ENCODE measurements at places on chromosomes 2 and 18.

DNA sequence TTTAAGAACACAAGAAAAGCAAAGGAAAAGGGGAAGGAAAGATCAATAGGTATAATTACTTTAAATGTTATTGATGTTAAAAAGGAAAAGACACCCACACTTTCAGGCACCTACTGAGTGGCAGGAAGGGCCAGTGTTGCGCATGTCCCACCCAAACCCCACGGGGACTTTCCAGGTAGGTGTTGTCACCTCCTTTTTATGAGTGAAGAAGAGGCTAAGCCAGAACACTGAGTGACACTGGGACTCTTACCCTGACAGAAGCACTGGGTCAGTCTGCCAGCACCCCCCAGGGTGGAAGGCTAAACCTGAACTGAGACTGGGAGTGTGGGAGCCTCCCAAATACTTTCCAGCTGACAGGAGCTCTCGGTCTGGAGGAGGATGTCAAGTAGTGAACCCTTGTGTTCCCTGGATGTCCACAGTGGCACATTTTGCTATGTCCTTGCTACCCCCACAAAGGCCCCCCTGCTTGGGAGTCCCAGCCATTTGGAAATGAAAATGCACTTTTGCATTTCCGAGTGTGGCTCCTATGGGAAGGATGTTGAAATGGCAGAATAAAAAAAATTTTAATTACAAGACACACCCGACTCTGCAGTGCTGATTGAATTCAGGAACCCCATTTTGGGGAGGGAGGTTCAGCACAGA, 90.9 kb upstream of the SMAD2 start:
- DNase-seq, result no peak

- DNase-seq, result no peak
These were observed 1752.9 kb upstream of the CELF4 start for GRCh38 chr18:39318462-39318861.

GRCh38 chr18:13227910-13228309, 9.3 kb downstream of the LDLRAD4 start:
- no peak for DNase-seq

GRCh38 chr18:56121669-56122068, 516.7 kb downstream of the TXNL1 start:
- DNase-seq, result no peak

- DNase-seq, result no peak
These were observed 193.5 kb downstream of the SS18 start for GRCh38 chr18:25896956-25897355.

DNA sequence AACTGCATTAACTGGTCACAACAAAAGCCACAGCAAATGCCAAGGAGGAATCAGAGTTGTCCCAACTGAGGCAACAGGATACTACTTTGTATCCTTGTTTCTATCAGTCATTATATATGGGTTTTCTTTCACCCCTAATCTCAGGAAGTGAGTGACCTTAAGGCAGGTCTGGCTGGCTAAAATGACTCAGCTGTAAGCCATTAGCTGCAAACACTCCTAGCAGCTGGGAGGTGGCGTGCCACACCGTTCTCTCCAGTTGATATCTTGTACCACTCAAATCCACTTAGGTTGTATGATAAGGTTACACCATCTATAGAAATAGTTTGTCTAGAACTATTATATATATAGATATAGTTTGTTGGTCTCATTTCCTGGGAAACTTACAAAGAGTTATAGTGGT, 171.1 kb upstream of the MC4R start:
- no peak for DNase-seq

GRCh38 chr18:58784601-58785137, 80.0 kb upstream of the ZNF532 start:
- DNase-seq, result no peak

- no peak for DNase-seq
These were observed 184.8 kb downstream of the LNPK start for GRCh38 chr2:175817221-175817620.

- DNase-seq, result no peak
These were observed 46.5 kb upstream of the KCNE4 start for GRCh38 chr2:223005496-223005895.

DNA sequence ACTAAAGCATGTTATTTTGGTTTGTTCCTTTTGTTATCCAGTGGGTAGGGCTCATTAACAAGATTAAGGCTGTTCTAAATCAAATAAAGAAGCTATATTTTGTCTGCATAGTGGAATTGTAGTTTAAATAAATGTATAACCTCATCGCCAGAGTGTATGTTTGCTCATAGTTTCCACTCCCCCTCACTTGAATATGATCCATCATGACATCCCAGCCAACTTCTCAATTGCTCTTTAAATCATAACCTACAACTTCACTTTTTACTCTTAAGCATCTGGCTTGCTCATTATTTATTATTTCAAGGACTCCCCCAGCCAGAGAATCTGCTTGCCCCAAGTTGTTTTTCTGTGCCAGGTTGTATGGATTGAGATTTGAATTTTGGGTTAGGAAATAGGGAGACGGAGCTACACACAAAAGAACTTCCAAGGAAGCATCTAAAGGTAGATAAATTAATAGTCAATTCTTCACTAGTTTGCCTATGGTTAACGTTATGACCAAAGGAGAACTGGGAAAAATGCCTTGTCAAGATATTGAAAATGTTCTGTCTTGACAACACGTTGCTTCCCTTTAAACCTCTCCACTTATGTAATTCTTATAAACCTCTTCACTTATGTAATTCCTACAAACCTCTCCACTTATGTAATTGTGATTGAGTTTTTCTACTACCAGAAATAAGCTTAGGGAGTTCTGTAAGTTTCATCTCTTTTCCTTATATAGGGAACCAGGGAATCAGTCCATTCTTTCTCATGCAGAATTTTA, 55.4 kb upstream of the UPP2 start:
- no peak for DNase-seq

- DNase-seq, result no peak
These were observed 73.8 kb downstream of the HRH4 start for GRCh38 chr18:24534271-24534670.

DNA sequence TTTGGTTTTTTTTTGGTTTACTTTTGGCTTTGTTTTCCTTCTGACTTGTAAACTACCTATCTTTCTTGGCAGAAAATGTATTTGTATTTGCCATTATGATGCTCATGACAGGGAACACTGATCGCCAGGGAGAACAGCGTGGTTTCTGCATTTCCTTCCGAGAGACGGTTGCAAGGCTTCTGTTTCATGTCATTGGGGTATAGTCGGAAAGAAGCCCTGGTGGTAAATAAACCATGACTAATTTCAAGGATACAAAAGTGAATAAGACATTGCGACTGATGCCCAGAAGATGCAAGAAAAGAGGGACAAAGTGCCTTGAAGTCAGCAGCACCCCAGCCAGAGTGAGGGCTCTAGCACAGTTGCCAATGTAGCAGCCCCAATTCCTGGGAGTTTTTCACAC, 4.2 kb upstream of the CAPN14 start:
- DNase-seq, result no peak

DNA sequence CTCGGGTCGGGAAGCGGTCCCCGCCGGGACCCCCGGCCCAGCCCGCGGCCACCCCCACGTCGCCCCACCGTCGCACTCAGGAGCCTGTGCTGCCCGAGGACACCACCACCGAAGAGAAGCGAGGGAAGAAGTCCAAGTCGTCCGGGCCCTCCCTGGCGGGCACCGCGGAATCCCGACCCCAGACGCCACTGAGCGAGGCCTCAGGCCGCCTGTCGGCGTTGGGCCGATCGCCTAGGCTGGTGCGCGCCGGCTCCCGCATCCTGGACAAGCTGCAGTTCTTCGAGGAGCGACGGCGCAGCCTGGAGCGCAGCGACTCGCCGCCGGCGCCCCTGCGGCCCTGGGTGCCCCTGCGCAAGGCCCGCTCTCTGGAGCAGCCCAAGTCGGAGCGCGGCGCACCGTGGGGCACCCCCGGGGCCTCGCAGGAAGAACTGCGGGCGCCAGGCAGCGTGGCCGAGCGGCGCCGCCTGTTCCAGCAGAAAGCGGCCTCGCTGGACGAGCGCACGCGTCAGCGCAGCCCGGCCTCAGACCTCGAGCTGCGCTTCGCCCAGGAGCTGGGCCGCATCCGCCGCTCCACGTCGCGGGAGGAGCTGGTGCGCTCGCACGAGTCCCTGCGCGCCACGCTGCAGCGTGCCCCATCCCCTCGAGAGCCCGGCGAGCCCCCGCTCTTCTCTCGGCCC, 13.6 kb downstream of the SPEG start:
- DNase-seq, result no peak

GRCh38 chr2:173436088-173436487, 81.4 kb downstream of the CDCA7 start:
- no peak for DNase-seq

- DNase-seq, result no peak
These were observed 57.8 kb upstream of the GPR45 start for GRCh38 chr2:105183555-105184323.

DNA sequence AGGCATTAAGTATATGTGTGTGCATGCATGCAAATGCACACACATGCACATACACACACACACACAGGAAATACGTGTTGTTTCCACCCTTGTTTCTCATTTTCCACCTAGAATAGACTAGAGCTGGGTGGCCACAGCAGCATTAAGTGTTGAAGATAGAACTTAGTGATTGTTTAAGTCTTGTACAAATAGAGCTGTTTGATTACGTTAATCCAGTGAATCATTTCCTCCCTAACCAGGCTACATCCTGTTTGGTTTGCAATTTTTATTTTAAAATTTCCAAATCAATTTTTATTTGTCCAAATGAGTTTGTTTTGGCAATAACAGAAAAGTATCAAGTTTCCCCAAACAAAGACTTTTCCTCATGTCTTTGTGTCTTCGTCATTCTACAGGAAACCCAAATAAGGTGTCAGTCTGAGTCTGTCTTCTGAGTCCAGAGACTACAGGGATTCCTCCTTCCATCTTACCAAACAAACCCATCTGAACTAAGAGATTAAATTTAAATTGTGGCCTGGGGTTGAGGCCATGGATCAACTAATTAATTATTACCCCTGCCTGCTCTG, 74.6 kb upstream of the GALNT5 start:
- DNase-seq, result peak; percentile 50

- no peak for DNase-seq
These were observed 142.9 kb downstream of the NR4A2 start for GRCh38 chr2:156189584-156189983.

- DNase-seq, result no peak
These were observed 175.4 kb downstream of the NRP2 start for GRCh38 chr2:205857520-205858237.

DNA sequence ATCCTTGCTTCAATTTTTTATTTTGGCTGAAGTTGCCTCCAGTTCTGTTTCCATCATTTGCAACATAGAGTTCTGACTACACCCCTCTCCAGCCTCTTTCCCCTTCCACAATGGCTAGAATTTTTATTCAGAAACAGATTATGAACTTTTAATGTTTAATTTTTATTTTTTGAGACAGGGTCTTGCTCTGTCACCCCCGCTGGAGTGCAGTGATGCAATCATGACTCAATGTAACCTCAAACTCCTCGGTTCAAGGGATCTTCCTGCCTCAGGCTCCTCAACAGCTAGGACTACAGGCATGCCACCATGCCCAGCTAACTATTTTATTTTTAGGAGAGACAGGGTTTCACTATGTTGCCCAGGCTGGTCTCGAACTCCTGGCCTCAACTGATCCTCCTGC, 2.8 kb downstream of the NTSR2 start:
- no peak for DNase-seq

DNA sequence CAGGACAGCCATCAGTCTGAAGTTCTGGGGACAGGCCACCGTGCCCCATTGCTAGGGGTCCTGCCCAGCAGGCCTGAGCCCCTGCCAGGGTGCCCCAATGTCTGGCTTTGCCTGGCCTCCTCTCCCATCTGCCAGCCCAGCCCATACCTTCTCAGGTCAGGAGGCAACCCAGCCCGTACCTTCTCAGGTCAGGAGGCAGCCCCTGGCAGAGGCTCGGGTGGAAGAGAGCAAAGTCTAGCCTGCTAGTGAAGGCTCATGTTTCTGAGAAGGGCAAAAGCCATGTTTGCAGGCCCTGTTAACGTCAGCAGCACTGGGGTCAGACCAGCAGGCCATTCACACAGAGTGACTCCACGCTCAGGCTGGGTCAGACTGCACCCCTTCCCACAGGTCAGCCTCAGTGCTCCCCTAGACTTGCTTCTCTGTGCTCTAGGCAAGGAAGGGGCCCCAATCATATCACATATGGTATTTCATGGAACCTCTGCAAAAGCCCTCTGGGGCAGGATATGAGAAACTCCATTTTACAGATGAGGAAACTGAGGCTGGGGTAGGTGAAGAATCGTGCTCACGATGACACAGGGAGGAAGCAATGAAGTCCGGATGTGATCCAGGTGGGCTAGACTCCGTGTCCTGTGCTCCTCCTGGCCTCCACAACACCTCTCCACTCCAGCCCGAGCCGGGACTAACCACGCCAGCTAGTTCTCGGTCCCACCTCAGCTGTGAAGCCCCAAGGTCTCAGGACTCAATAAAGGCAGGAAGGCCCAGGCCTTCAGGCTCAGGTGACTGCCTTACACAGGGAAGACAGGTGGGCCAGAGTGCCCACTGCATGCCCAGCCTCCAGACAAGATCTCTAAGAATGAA, 9.5 kb downstream of the SDC1 start:
- DNase-seq, result no peak

DNA sequence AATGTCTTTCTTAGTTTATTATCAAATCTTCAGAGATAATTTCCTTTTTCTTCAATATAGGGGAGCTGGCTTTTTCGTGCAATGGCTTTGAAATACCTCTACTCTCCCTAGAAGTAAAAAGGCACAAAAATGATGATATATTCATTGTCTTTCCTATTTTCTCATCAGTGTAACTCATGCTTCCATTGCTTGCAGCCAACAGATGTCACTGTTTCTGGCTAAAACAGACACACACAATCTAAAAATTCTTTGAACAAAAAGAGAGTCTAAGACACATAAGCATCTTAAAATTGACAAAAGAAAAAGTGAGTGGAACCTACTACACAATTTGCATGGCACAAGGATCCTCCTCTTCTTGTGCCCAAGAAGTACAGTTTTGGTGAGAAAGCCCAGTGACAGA, 448.7 kb upstream of the VRK2 start:
- DNase-seq, result no peak
